T-helper 2 cell (primary cell): ENCODE measurements at places on chromosomes 4 and X.
A peak's percentile ranks its signal among the peaks of the same experiment; 100 is the strongest.

- DNase-seq = peak; percentile 26
Observed at GRCh38 chr4:140755774-140756318, 339 bp downstream of the TBC1D9 start.

DNA sequence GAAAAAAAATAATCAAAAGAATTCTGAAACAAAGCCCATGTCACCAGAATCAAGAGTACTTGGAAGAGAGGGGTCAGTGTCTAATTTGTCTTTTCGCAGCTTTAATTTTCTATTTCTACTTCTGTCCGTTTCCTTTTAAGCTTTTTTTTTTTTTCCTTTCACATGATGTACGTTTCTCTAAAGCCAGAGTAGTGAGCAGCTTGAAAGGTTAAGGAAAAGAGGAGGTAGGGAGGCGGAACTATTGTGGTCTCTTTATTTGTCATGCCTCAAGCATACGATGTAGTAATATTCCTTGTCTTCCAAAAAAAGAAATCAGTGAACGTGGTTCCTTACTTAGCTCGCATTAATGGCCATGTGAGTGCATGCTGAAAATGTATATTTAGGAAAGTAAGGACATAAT, 311.5 kb downstream of the TENM3 start:
- DNase-seq = no peak

DNA sequence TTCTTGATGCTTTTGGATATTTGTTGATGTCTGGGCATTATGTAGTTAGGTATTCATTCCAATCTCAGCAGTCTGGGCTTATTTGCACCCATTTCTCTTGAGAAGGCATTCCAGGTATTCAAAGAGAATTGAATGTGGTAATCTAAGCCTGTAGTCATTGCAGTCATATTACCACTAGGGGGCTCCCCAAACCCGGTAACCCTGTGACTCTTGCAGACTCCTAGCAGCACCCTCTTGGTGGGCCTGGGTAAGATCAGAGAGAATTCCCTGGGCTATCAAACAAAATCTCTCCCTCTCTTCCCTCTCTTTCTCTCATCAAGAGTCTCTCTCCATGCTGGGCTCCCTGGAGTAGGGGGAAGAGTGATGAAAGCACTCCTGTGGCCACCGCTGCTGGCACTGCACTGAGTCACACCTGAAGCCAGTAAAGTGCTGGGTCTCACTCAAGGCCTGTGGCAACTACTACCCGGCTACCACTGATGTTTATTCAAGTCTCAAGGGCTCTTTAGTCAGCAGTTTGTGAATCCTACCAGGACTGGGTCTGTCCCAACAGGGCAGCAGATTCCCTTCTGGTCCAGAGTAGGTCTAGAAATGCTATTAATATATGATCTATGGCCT, 187.7 kb upstream of the NUDT10 start:
- peak; percentile 25 for DNase-seq

DNA sequence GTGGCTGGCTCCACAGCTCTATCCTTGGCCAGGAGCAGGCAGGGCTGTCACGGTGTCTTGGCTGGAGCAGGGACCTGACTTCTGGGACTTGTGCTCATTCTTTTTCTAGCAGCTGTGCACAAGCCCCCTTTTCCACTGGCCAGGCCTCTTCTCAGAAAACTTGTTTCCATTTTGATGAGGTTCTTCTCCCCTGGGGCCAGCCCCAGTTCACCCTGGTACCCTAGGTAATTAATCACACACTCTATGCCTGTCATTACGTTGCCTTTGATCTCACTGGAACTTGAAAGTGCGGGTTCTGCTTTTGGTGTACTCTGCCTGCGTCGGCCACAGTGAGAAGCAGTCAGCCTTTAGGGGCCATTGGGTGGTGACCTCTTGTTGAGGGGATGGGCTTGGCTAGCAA, 26.6 kb downstream of the DRD5 start:
- no peak for DNase-seq

DNA sequence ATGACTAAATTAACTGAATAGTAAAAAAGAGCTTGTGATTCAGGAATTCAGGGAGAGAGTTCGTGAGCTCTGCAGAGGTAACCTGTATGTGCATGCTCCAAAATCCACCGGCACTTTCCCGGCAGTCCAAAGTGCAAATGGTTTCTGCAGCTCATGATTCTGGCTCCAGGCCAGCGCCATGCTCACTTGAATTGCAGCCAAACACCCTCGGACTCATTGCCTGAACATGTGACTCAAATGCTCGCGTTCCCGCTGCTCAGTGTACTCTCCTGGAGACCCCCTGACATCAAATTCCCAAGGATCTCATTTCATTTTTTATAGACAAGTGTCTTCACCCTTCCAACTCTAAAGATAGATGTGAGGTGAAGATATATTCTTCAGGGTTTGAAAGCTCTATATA, 44.1 kb upstream of the SH3RF1 start:
- DNase-seq = no peak

GRCh38 chrX:20863649-20864048, 510.6 kb upstream of the CNKSR2 start:
- no peak for DNase-seq

GRCh38 chr4:59374416-59374815, 1825.7 kb upstream of the ADGRL3 start:
- no peak for DNase-seq
